ENCODE measurements at places on chromosomes 2 and 18. TPM values are rescaled to one million over a fixed set of nuclear protein-coding genes. Genes with fewer than 3 reads are reported as not detected.

GRCh38 chr2:86793752-86794151, 3.0 kb upstream of the CD8A start:
- no peak for DNase-seq

- no peak for DNase-seq
Observed at GRCh38 chr2:102081243-102081522, 61.4 kb upstream of the IL1R1 start.

DNA sequence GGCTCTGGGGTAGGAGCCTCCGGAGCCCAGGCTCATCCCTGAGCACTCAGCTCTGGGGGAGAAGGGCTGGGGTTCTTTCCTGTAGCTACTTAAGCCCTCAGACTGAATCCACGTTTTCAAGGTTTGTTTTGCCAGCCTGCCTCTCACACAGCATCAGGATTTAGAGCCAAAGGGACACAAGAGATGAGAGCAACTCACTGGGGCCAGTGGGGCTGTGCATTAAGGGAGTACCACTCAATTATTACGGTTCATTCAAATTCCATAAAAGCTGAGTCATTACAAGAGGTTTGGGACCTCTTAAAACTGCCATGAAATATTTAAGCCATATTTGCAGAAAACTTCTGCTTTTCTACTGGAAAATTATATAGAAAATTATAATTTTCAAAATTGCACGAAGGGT, 17.1 kb upstream of the SNED1 start:
- no peak for DNase-seq

- no peak for DNase-seq
Observed at GRCh38 chr2:65583061-65583460, 150.7 kb upstream of the SPRED2 start.

Gene BUB1
- 147 TPM for total RNA-seq

Gene C2orf80
- 7.4 TPM for total RNA-seq

Gene DSEL
- total RNA-seq: 0.06 TPM

Gene MBD2
- total RNA-seq: 29.3 TPM

Data from G401 (cell line).